Stimulated activated CD4-positive, alpha-beta T cell treated with anti-CD3 and anti-CD28 coated beads, Interleukin-12 subunit alpha, Interleukin-12 subunit beta, amount 100 ng/mL, for 4 hours (primary cell): ENCODE measurements at places on chromosomes 7 and 10.

GRCh38 chr10:73344269-73344668, 14.4 kb downstream of the CFAP70 start:
- DNase-seq, result no peak

DNA sequence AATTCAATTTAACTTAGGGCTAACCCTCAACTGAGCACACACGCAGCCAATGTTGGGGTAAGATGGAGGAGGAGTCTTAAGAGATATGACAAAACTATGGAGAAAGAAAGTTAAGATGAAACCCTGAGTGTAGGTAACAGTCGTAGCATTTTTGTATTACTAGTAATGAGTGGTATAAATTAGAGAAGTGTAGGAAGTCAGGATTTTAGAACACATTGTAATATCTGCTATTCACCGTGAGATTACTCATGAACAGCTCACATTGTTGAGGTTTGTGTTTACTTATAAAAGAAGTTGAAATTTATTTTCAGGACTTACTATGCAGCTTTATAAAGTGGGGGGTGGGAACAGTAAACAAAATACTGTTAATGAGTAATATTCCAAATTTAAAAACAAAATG, 107.2 kb downstream of the ARHGAP21 start:
- no peak for DNase-seq

GRCh38 chr10:99661377-99661763, 2.1 kb downstream of the ENTPD7 start:
- DNase-seq, result no peak

- no peak for DNase-seq
These were observed 9.3 kb upstream of the PAPOLB start for GRCh38 chr7:4871056-4871680.

DNA sequence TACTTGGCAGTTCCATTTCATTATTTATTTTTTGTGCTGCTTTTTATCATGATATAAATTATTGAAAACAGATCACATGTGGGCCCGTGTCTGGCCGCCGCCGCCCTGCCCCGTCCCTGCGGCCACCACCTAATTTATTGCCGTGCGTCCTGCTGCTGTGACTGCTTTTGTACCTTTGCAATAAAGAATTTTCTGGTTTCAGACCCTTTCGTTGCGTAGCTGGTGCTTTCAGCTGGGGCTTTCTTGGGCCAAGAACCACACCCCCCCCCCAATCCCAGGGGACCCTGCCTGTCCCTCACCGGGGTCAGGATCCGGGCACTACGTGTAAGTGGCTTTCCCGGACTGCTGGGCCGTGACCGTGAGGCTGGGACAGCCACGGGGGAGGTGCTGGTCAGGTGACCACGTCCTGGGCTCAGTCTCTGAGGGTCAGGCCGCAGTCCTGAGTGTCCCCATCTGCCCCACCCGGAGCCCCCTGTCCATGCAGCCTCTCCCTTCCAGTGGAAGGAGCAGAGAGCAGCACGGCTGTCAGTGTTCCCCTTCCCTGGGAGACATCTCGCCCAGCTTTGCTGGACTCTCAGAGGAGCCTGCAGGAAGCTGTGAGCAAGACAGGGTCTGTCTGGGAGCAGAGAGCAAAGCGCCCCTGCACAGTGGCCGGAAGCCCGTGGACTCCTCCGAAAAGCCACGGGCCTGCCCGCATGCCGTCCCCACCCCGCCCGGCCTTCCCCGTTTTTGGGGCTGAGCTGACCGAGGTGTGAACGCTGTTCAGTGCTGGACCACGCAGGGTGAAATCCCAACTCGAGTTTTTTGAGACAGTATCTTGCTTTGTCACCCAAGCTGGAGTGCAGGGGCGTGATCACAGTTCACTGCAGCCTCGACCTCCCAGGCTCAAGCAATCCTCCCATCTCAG, 12.6 kb downstream of the MAFK start:
- DNase-seq, result no peak

DNA sequence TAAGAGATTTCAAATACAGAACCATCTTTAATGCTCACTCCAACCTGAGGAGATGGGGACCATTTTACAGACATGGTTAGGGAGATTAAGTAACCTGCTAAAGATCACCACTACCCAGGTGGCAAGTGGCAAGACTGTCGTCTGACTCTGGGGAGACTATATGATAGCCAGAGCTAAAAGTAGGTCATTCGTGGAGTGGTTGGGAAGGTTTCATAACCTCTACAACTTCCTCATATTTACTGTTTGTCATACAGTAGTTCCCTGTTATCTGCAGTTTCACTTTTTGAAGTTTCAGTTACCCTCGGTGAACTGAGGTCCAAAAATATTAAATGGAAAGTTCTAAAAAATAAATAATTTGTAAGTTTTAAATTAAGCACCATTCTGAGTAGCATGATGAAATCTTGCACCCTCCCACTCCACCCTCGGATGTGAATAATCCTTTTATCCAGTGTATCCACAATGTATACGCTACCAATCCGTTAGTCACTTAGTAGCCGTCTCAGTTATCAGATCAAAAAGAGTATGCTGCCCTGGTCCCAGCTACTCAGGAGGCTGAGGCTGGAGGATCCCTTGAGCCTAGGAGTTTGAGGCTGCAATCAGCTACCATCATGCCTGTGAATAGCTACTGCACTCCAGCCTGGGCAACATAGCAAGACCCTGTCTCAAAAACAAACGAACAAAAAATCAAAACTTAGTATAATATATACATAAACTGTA, 14.9 kb upstream of the LGI1 start:
- no peak for DNase-seq

DNA sequence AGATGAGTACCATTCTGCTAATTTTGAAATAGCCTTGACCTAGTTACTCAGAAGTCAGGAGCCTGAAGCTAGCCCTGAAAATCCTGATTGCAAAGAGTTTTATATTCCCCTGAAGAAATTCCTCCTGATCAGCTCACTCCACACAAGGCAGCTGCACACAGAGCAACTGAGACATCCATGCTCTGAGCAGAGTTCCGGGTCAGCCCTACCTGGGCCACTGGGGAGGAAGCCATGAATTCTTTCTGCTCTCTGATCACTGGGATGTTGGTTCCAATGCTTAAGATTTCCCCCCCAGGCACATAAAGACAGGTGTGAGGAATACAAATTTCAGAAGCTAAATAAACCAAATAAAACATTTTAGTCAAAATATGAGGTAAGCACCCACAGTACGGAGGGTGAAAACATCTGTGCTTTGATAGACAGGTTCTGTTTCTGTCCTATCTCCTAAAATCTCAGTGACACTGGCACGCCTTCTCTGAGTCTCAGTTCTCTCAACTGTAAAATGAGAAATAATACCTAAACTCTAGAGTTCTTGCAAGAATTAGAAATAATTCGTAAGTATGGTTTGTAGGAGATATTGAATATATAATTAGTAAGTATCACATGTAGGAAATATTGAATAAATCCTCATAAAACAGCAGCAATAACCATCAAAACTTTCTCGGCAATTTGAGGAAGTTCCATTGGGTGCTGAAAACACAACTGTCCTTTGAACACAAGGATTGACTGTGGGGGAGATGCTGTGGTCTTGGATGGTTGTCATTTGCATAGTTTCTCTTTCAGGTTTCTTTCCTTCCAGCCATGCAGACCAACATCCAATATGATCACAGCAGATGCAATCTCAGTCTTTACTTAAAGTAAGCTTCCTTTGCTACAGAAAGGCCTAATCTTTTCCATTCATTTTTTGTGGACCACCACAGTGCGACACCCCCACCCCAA, 133.0 kb upstream of the TNS3 start:
- DNase-seq, result no peak

GRCh38 chr10:24518981-24519597, 204.6 kb downstream of the ARHGAP21 start:
- DNase-seq, result peak; percentile 11

DNA sequence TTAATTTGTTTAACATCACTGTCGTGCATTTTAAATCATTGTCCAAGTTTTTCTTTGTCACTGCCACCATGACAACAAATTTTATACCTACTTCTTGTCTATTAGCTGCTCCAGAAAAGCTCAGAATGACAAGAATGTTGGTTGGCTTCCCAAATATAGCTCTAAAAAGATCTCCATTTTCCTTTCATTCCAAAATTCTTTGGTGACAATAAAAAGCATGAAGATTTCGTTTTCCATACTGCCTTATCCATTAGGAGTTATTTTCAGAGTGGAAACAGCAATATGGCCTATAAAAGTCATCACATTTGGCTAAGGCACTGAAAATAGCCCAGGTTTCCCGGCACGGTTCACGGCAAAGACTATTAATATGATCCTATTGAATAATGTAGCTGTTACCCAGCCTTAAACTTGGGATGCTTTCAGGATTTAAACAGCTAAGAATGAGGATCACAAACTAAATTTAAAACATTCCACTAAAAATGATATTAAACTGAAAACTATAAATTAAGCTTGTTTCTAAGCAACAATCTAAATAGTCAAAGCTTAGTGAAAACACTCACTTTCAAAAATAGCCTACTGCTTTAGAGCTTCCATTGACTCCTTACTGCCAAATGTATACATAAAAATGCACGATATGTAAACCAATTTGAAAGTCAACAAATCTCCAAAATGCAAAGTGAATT, 2.7 kb downstream of the CTTNBP2 start:
- DNase-seq, result no peak

- DNase-seq, result no peak
These were observed 108.0 kb downstream of the MAD1L1 start for GRCh38 chr7:2124604-2125345.

DNA sequence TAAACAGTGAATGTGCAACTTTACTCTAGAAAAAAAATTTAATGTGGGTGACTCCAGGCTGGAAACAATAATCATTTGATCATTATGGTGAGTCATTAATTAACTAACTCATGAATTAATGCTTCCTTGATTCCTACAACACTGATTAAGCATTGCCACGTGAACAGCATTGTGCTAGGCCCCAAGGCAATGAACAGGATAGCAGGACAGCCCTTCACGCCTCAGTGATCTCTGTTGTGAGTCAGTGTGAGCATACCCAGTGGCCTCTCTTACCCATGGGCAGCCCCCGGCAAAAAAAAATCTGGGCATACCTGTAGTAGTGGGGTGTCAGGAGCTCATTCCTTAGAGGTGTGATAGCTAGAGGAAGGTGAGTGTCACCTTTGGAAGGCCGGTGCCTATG, 76.0 kb downstream of the DENND2A start:
- no peak for DNase-seq

DNA sequence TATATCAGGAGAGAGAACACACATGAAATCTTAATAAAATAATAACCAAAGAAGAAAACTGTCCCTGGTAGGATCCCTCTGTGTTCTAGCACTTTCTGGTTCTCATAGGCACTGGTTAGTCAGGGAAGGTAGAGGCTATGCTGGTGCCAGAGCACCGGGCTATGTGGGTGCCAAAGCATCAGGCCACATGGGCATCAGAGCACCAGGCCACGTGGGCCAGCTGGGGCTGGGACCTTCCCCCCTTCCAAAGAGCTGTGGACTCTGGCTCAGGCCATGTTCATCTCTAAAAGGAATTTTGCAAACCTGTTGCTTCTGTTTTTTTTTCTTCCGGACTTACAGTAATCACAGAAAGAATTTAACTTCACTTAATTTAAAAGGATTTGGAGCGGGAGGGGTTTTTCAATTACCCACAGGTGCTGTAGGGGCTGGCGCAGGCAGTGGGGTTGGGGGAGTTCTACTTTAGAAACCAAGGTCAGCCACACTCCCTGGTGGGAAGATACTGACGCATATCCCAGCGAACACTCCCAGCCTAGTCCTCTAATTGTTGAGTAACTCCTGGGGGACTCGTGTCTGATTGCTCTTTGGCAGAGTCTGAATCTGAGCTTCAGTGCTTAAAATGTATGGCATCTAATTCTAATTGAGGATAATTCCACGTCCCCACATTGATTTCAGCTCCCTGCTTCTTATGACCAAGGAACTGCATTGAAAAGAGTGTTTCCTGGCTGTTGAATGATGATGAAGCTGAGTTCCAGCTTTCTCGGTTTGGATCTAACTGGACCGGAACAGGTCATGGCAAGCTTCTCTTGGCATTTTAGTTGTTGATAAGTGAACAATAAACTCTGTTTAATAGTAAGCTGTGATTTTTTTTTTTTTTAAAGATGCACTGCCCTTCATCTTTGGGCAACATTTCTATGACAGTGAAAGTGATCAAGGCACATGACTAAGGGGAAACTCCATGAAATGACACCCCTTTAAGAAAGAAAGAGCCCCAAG, 110.7 kb upstream of the FZD8 start:
- no peak for DNase-seq

DNA sequence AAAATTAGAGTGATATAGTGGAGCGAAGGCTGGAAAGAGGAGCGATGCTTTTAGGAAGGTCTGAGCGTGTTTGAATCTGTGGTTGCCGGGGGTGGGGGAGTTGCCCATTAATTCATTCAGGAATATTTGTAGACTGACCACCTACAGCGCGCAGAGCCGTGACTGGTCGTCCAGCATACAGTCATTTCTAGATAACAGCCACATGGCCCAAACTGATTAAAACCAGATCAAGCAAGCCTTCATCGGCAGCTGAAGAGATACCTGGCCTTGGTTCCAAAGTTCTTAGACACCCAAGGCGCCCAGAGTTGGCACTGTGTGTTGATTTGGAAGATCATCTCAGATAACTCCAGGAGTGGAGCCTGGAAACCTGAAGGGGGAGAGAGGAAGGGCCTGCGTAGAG, 1.7 kb downstream of the PROSER2 start:
- DNase-seq, result no peak

- peak; percentile 40 for DNase-seq
These were observed 63.2 kb downstream of the MKI67 start for GRCh38 chr10:128062881-128063563.
